Cortex of kidney (tissue), 1 donor: ENCODE measurements at places on chromosomes 6 and 20.

DNA sequence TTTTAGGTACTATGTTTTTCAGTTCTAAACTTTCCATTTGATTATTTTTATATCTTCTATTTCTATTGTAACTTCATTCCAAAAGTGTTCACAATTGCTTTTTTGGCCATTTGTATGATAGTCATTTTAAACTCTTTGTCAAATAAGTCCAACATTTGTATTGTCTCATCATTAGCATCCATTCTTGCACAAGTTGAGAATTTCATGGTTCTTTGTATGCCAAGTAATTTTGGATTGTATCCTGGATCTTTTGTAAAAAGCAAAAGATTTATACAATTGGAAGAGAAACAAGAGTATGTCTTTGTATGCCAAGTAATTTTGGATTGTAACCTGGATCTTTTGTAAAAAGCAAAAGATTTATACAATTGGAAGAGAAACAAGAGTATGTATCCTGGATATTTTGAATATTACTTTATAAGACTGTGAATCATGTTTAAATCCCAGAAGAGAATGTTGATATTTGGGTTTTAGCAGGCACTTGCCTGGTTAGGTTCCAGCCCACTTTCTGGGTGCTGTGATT is 36.9 kb upstream of the NT5E start:
- no peak for DNase-seq

GRCh38 chr6:34071884-34072379 is 74.0 kb downstream of the GRM4 start:
- DNase-seq: no peak

DNA sequence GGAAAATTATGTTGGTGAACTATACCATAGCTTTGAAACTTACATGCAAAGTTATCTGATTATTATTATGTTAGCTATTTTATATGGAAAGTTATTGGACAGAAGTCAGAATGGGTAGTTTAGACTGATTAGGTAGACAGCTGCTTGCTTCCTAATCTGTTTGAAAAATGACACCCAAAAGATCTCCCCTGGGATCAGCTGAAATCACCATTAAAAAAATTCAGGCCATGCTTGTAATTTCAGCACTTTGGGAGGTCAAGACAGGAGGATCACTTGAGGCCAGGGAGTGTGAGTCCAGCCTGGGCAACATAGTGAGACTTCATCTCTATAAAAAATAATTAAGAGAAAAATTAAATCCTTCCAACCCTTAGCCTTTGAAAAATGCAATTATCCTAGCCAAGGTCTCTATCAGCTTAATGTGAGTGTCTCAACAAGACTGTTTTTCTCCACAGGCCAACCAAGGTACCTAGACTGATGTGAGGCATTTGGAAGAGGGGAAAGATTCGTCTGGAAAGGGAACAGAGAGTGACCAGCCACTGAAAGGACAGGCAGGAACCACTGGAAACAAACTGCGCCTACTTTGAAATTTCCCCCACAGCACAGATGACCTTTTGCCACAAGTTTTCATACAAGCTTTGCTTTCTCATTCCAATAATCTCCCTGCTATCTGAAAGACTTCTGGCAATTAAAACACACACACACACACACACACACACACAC is 232.3 kb downstream of the GMPR start:
- DNase-seq: no peak

DNA sequence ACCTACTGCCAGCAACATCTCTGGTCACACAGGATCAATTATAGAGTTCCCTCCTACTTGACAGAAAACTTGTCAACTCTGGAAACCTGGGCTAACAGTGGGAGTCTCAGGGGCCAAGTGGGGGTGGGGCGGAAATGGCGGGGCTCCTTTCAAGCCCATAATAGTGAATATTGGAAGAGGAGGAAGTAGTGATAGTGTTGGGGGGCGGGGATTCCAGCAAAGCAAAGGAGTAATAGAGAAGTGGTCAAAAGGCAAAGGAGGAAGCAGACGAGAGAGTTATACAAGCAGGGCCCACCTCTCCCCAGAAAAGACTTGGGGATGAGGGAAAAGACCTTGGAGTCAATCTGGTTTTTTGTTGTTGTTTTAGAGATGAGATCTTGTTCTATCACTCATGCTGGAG is 2.1 kb downstream of the DEF6 start:
- DNase-seq: no peak

GRCh38 chr20:36538026-36538722 is 3.1 kb upstream of the MYL9 start:
- DNase-seq: no peak

DNA sequence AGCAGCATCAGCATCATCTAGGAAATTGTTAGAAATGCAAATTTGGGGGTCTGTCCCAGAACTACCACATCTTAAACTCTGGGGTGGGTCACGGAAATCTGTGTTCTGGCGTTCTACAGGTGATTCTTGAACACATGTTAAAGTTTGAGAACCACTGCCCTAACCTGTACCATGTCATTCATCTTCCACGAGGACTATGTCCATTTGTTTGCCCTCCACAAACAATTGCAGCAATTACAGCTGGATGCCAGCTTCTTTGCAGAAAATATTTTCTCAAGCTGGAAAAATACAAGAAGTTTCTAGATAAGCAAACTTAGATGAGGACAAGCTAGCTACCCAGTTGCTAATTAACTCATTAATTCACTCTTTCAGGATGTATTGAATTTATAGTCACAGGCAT is 54.1 kb downstream of the MAFB start:
- DNase-seq: no peak

GRCh38 chr6:42845327-42845694 is 34.1 kb upstream of the RPL7L1 start:
- DNase-seq: no peak

GRCh38 chr6:150008588-150008987 is 16.7 kb downstream of the RAET1L start:
- DNase-seq: no peak

- no peak for DNase-seq
Observed at GRCh38 chr20:1801225-1801928, 93.8 kb upstream of the SIRPA start.

DNA sequence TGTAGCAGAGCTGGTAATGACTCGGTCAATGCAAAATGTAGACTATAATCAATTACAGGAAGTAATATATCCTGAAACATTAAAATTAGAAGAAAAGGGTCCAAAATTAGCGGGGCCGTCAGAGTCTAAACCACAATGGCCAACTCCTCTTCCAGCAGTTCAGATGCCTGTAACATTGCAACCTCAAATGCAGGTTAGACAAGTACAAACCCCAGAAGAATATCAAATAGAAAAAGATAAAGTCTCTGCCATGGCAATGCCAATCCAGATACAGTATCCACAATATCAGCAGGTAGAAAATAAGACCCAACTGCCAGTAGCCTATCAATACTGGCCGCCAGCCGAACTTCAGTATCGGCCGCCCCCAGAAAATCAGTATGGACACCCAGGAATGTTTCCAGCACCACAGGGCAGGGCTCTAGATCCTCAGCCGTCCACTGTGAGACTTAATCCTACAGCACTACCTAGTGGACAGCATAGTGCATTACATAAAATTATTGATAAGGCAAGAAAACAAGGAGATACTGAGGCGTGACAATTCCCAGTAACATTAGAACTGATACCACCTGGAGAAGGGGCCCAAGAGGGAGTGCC is 158.4 kb downstream of the GPX5 start:
- no peak for DNase-seq

- DNase-seq: no peak
Observed at GRCh38 chr6:151095538-151096254, 144.1 kb upstream of the AKAP12 start.
